ENCODE measurements at places on chromosomes 4 and X.

DNA sequence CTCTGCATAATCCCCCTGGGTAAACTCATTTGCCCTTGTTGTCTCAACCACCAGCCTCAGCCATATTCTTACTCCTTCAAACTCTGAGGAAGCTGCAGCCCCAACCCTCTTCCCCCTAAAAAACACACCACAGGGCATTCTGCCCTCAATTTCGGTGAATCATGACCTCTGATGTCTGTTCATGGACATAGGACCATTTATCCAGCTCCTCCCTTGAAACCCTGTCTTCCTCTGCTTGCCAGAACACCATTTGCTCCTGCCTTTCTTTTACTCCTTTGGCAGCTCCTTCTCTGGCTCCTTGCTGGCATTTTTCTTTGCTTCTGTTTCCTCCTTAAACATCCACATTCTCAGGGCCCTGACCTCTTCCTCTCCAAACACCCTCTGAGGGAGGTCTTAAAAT is 87.1 kb downstream of the ITIH6 start:
- no peak for DNase-seq

GRCh38 chr4:119525771-119526712 is 102.6 kb downstream of the PDE5A start:
- DNase-seq = no peak

GRCh38 chr4:100949350-100949935 is 397.9 kb downstream of the PPP3CA start:
- DNase-seq = no peak

- no peak for DNase-seq
Observed at GRCh38 chr4:81498551-81499099, 26.9 kb upstream of the RASGEF1B start.

DNA sequence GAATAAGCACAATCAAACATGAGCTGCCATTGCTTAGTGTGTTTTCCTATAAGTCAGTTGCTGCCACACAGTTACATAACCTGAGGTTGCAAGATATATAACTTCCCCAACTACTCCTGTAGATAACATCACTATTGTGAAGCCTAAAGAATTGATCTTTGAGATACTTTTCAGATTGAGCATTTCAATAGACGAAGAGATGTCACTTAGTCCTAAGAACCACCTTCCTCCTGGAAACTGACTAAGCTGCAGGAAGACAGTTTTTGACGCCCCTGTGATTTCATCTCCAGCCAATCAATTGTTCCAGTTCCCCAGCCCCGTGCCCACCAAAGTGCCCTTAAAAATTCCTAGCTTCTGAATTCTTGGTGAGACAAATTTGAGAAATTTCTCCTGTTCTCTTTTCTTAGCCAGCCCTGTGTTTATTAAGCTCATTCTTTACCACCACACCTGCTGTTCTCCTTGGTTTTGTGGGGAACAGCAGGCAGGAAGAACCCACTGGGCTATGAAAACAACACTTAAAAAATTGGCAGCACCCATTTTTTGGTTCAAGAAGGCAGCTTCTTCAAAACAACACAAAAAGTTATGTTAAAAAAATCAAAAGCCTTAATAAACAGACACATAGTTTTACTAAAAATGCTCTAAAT is 317.1 kb upstream of the PABPC4L start:
- DNase-seq = no peak

Measured in CMK (cell line).